ENCODE measurements at places on chromosomes 11 and 22. TPM values are rescaled to one million over a fixed set of nuclear protein-coding genes. Genes with fewer than 3 reads are reported as not detected.

The OR8D4 gene
- total RNA-seq, result 0.04 TPM

The MB gene
- total RNA-seq, result not detected

The CADM1 gene
- 2.8 TPM for total RNA-seq

The EFCAB6 gene
- total RNA-seq, result 0.14 TPM

Data from pulmonary artery endothelial cell (primary cell).